ENCODE measurements at places on chromosomes 13 and 19.
A peak's percentile ranks its signal among the peaks of the same experiment; 100 is the strongest.

DNA sequence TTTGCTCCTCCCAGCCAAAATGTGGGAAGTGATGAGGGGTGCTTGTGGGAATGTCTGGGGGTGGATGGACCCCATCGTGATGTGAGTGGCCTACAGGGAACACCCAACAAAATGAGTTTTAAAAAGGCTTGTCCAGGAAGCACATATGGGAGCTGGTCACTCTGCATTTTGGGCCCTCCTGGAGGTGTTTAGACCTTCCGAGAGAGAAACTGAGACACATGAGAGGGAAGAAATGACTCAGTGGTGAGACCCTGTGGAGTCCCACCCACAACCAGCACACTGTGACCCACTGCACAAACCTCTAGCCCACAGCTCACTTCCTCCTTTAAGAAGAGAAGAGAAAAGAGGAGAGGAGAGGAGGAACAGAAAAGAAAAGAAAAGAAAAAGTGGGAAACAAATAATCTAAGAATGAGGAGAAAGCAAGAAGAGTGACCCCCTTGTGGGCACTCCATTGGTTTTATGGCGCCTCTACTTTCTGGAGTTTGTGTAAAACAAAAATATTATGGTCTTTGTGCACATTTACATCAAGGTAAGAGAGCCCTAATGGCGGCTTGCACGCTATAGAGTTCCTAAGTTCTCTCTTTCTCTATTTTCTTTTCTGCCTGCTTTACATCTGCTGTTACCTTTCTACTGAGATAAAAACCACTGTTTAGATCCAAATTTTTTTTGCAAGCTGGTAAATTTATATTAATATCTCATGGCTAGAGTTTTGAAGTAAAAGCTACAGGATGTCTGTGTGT, 13.3 kb upstream of the LILRB1 start:
- no peak for DNase-seq

DNA sequence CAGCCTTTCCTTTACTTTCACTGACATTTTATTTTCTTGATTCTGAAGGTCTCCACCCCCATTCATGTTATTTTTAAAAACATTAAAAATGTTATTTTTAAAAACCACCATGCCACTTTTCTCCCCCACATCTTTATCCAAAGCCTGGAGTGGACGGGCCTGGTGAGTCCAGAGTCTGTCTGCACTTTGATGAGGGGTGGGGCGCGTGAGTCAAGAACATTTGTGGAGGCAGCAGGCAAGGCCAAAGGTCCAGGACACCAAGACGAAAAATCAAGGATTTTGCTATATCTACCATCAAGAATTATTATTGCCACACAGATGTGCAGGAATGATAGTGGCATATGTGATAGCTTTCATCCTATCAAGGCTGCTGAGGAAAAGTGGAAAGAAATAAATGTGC, 224.9 kb downstream of the FGF9 start:
- DNase-seq: no peak

DNA sequence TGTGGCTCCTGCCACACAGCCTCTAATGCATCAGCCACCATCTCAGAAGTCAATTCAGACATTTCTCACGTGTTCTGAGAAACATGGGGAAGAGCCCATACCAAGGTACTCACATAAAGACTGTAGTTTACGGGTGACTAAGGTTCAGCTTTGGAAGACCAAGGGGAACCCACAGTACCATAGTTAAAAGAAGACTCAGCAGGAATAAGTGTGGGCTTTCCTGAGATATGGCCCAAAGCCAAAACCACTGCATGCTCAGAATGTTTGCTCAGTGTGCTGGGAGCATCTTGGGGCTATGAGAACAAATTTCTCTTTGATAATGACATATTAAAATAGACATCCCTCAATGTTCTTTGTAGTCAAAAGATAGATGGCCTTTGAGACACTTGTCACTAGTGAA, 283.8 kb downstream of the DCT start:
- peak; percentile 98 for DNase-seq

DNA sequence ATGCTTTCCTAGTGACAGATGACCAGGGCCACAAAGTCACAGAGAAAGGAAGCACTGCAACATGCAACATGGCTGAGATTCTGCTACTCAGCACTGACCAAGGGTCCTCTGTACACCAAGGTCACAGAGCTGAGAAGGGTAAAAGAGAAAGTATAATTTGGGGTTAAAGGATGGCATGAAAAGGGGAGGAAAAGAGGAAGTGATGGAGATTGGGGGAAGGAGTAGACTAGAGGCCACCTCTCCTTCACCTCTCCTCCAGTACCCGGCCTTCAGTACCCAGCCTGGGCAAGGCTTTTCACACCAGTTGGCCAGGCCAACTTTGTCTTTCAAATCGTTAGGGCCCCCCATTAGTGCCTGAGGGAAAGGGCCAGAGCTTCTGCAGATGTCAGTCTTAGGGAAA, 6.3 kb upstream of the RPS19 start:
- no peak for DNase-seq

GRCh38 chr19:282501-282900, 8.7 kb downstream of the PLPP2 start:
- no peak for DNase-seq

DNA sequence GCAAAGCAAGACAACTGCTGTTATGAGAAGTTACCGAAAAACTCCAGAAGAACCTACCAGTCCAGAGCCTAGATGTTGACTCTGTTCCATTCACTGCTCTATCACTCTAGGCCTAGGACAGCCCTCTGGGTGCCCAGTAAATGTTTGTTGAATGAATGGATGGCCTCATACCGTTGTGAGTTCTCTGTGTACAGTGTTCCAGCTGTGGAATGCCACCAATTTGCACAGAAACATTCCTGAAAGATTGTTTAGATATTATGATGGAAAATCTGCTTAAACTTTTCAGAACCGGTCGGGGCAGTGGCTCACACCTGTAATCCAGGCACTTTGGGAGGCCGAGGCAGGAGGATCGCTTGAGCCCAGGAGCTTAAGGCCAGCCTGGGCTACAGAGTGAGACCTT, 1.3 kb upstream of the FBL start:
- no peak for DNase-seq

DNA sequence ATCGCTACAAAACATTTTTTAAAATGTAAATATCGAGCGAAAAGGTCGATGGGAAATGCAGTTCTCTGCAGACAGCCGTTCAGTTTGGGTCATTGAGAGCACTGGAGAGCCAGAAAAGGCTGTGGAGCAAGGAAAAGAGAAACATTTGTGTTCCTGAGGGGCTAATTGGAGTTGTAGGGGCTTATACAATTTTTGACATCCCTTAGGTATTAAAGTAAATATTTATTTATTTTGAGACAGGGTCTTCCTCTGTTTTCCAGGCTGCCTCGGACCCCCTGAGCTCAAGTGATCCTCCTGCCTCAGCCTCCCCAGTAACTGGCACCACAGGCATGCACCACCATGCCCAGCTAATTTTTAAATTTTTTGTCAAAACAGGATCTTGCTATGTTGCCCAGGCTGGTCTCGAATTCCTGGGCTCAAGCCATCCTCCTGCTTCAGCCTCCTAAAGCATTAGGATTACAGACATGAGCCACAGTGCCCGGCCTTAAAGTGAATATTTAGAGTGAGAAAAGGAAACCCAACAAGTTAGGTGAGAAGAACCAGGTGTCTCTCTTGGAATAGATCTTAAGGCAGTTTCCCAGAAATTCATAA, 825 bp upstream of the YIF1B start:
- no peak for DNase-seq

DNA sequence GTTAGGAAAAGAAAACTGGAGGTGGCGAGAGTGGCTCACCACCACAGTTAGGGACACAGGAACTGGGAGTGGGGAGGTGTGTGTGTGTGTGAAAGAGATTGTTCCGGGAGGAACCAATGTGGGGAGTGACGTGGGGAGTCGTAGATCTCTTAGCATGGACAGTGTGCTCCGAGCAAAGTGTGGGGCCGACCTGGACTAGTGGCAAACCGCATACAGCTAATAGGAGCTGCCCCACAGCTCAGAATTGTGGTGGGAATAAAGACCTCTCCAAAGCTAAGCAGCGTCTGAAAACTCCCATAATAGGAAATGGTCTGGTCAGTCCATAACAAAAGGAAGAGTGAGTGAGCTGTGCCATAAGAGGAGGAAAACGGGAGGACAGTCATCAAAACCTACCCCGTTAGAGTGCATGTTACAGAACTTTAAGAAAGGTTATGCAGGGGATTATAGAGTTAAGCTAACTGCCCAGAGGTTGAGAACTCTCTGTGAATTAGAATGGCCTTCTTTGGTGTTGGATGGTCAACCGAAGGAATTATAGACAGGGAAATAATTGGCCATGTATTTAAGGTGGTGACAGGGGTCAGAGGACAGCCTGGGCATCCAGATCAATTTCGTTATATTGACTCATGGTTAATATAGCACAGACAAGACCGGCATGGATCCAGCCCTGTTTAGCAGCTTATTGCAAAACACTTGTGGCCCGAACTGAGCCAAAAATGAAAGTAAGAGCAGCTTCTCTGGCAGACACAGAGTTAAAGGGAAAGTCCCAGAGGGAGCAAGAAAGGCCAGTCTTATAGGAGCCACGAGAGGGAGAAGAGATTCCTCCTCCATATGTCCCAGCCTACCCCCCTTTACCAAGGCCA, 8.9 kb upstream of the SLC15A1 start:
- no peak for DNase-seq

- no peak for DNase-seq
Observed at GRCh38 chr13:56510836-56511235, 629.9 kb upstream of the PRR20A start.

- DNase-seq: no peak
Observed at GRCh38 chr19:7113233-7113632, 43.7 kb downstream of the ZNF557 start.

GRCh38 chr13:51675385-51675784, 91.1 kb downstream of the WDFY2 start:
- no peak for DNase-seq

DNA sequence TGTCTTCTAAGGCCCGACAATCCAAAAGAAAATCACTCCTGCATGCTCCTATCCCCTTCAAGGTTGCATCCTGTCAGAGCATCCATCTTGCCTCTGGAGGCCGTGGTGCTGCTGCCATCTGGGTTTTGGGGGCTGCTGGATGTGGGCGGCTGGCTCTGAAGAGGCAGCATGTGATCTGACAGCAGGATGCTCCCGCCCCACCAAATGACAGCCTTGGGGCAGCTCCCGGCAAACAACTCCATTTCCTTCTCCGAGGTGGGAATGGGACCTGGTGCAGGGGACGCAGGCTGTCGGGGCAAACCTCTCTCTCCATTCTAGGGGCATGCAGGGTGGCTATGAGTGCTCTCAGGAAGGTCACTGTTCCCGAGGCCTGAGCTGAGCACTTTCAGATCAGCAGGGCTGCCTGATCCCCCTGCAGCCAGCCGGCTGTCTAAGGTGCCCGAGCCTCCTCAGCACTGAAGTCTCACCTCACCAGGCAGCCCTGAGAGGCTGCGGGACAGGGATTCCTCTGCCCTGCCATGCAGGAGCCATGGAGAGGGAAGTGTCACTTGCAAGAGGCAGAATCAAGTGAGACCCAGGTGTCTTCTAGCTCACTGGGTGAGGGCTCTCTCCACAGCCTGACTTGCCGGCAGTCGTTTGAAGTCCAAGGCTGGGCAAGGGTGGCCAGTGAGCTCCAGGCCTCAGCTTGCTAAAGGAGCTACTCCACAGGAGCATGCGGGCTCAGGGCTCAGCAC, 28.8 kb downstream of the TSSK6 start:
- no peak for DNase-seq

DNA sequence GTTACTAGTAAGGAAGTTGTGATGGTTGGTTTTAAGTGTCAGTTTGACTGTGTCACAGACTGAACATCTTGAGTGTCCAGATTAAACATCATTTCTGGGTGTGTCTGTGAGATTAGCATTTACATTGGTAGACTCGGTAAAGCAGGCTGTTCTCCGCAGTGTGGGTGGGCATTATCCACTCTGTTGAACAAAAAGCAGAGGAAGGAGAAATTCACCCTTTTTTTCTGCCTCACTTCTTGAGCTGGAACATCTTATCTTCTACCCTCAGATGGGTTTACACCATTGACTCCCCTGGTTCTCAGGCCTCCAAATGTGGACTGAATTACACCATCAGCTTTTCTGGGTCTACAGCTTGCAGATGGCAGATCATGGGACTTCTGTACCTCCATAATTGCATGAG, 63.7 kb upstream of the ZDHHC20 start:
- DNase-seq: no peak

DNA sequence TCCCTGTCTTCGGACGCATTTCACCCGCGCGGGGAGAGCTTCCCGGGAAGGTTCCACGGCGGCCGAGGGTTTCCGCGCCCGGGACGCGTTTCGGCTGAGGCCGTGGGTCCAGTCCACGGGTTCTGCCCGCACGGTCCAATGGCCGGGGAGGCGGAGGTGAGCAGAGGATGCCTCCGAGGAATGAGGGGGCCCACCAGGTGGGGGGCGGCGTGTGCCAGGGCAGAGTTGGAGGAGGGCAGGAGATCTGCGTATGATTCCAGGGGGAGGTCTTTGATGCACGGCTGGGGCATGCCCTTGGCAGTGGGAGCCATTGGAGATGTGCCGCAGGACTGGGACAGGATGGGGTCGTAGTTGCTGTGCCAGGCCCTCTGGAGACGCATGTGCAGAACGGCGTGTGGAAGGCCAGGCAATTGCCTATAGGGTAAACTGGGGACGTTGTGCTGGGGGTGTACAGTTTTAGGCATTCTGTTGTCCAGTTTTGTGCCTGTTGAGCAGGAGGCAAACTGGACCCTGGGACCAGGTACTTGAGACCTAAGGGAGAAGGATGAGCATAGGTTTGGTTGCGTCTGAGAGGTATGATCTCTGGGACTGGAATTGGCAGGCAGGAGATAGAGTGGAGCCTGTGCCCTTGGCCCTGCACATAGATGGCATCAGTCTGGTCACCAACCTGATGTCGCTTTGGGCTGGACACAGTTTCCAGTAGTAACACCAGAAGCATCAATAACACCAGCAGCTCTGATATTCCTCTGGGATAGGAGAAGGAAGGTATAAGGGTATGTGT, 751 bp downstream of the ZNF584 start:
- DNase-seq: no peak

GRCh38 chr13:83515268-83516015, 366.8 kb downstream of the SLITRK1 start:
- peak; percentile 4 for DNase-seq

GRCh38 chr13:111388851-111389500, 68.5 kb downstream of the TEX29 start:
- no peak for DNase-seq
